ENCODE measurements at places on chromosomes 5 and 9. TPM values are rescaled to one million over a fixed set of nuclear protein-coding genes. Genes with fewer than 3 reads are reported as not detected.

- no peak overlapping the region for H3K27ac ChIP-seq
- no peak for DNase-seq
- H3K4me3 ChIP-seq, result no peak overlapping the region
- H3K4me1 ChIP-seq, result no peaks in the 10 kb centered on the region
- no peaks in the 10 kb centered on the region for H3K36me3 ChIP-seq
- no peaks in the 10 kb centered on the region for H3K27me3 ChIP-seq
Measured at GRCh38 chr9:134234687-134235359, 70.5 kb upstream of the RNU6ATAC start.

Gene SOX30
- 0.43 TPM for polyA plus RNA-seq

GRCh38 chr5:139664727-139665351 lies 16.7 kb downstream of the CXXC5 start:
- no peak overlapping the region for H3K4me3 ChIP-seq
- H3K4me1 ChIP-seq, result peaks cover 33% of the 10 kb centered on the region
- H3K27me3 ChIP-seq, result no peaks in the 10 kb centered on the region
- DNase-seq, result no peak
- H3K27ac ChIP-seq, result no peak overlapping the region

- no peak overlapping the region for H3K4me3 ChIP-seq
- H3K36me3 ChIP-seq, result no peaks in the 10 kb centered on the region
- no peak for DNase-seq
- no peaks in the 10 kb centered on the region for H3K27me3 ChIP-seq
- no peaks in the 10 kb centered on the region for H3K4me1 ChIP-seq
Measured at GRCh38 chr5:32842813-32843530, 131.9 kb downstream of the NPR3 start.

DNA sequence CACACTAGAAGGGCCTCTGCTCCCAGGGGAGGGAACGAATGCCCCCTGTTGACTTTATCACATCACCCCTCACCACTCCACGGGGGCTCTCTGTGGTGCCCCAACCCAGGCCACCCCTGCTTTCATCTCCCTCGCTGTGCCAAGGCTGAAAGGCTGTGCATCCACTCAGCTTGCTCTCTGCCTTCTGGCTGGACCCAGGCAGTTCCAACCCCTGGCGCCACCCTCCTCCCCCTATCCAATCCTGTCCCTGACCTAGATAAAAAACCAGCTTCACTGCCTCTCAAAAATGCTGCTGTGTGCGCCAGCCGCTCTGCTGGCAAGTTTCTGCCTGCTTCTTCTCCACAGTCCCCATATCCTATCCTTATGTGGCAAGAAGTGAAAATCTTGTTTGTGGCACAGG lies 22.4 kb upstream of the CORO2A start:
- H3K27me3 ChIP-seq, result no peaks in the 10 kb centered on the region
- DNase-seq, result no peak
- no peak overlapping the region for H3K4me3 ChIP-seq
- H3K27ac ChIP-seq, result no peak overlapping the region
- peaks cover 21% of the 10 kb centered on the region for H3K4me1 ChIP-seq

Gene PCDHA11
- polyA plus RNA-seq, result 11.6 TPM

GRCh38 chr5:108661024-108661423 lies 86.7 kb upstream of the FER start:
- no peak overlapping the region for H3K27ac ChIP-seq
- no peak for DNase-seq
- no peak overlapping the region for H3K4me3 ChIP-seq
- H3K36me3 ChIP-seq, result no peaks in the 10 kb centered on the region
- H3K4me1 ChIP-seq, result no peaks in the 10 kb centered on the region

GRCh38 chr5:89769975-89770374 lies 639.6 kb downstream of the CETN3 start:
- H3K4me1 ChIP-seq, result no peaks in the 10 kb centered on the region
- H3K27me3 ChIP-seq, result no peaks in the 10 kb centered on the region
- H3K4me3 ChIP-seq, result no peak overlapping the region
- DNase-seq, result no peak
- H3K36me3 ChIP-seq, result no peaks in the 10 kb centered on the region
- no peak overlapping the region for H3K27ac ChIP-seq

Gene HAVCR2
- 0.07 TPM for polyA plus RNA-seq

Gene IFNA13
- not detected for polyA plus RNA-seq

DNA sequence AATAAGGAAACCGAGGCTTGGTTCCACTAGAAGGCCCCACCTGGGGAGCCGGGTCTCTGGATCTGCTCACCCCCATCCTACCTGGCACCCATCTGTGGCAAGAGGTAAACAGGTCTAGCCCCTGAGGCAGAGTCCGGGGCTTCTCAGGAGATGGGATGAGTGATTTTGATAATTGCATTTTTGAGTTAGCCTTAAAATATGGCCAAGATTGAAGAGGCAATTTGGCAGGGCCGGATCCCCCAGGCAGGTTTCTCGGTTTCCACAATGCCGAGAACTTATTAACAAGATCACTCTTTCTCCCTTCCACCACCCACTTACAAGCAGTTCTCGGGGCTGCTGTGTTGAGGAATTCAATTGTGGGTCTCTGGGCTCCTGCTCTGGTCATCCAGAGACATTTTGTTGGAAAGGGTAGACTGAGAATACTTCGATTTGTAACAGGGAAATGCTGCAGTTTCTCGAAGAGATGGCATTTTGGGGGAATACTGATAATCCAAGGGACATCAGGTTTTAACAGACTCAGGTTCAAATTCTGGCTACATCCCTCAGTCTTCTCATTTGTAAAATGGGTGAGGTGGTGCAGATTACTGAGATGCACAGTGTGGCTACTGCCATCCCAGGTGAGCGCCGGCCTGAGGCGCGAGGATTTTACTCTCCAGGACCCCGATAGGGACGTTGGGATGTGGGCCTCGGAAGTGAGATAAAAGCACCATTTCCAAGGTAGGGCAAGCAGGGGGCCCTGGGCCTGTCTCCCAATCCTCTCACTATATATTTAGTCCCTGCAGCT lies 194.2 kb downstream of the CDK5RAP2 start:
- no peaks in the 10 kb centered on the region for H3K27me3 ChIP-seq
- no peak overlapping the region for H3K4me3 ChIP-seq
- H3K27ac ChIP-seq, result no peak overlapping the region
- no peak for DNase-seq
- no peaks in the 10 kb centered on the region for H3K4me1 ChIP-seq

- no peak overlapping the region for H3K4me3 ChIP-seq
- no peak overlapping the region for H3K27ac ChIP-seq
- no peaks in the 10 kb centered on the region for H3K36me3 ChIP-seq
- no peak for DNase-seq
- H3K4me1 ChIP-seq, result peaks cover 44% of the 10 kb centered on the region
- peaks cover 13% of the 10 kb centered on the region for H3K27me3 ChIP-seq
Measured at GRCh38 chr5:77987331-77987730, 211.2 kb upstream of the TBCA start.

Gene ZNF608
- polyA plus RNA-seq, result 20.0 TPM

Gene GALNT12
- 14.0 TPM for polyA plus RNA-seq

DNA sequence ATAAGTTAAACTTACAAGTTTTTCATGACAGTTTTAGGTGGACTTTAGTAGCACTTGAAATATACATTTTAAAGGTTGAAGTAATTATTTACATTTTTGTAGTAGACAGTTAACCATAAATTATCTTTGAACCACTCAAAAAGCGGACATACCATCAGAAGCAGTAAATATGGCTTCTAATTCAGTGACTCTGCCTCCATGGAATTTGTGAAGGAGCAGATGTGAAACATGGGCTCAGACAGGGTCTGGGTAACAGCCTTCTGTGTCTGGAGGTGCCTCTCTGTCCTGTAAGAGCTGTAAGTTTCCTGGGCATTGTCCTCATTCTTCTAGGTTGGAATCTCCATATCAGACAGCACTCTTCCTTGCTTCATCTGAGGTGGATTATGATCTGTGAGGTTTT lies 12.4 kb downstream of the RLN2 start:
- no peaks in the 10 kb centered on the region for H3K4me1 ChIP-seq
- H3K27me3 ChIP-seq, result no peaks in the 10 kb centered on the region
- H3K27ac ChIP-seq, result no peak overlapping the region
- H3K4me3 ChIP-seq, result no peak overlapping the region
- no peaks in the 10 kb centered on the region for H3K36me3 ChIP-seq

GRCh38 chr5:10528056-10528816 lies 35.6 kb upstream of the ANKRD33B start:
- H3K4me3 ChIP-seq, result no peak overlapping the region
- peak overlapping the region; percentile 26 for H3K27ac ChIP-seq
- 0 out of 2 replicates have a peak, but pooled peaks cover 3% of the 10 kb centered on the region for H3K4me1 ChIP-seq
- H3K36me3 ChIP-seq, result no peaks in the 10 kb centered on the region

DNA sequence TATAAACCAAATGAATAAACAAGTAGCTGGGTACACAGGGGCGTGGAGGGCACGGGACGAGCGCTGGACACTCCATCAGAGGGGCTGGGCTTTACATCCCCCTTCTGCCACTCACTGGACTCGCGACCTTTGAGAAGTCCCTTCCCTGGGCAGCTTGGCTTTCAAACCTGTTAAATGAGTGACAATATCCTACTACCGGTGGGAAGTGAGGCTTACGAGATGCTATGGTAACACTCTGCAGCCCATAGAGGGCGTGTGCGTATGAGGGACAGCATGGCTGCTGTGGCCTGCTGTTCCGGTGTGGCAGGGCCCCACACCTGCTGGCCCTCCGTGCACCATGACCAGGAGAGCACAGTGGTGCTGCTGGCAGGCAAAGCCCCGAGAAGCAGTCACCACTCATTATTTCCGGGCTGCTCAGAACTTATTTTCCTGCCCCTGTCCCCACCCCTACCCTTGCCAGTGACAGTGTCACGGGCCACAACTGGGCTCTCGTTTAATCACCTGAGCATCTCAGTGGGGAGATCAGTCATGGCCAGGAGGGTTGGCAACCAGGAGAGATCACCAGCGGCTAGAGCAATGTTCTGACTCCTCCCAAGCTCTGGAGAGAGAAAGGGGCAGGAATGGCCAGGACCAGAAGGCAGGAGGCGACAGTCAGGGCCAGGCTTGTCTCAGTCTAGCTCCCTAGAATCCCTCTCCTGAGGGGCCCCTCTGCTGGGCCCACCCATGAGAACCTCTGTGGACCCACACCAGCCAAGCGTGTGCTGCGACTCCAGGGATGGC lies 10.5 kb downstream of the CLTB start:
- H3K4me1 ChIP-seq, result no peaks in the 10 kb centered on the region
- no peak overlapping the region for H3K4me3 ChIP-seq
- no peaks in the 10 kb centered on the region for H3K27me3 ChIP-seq
- DNase-seq, result peak; percentile 86

DNA sequence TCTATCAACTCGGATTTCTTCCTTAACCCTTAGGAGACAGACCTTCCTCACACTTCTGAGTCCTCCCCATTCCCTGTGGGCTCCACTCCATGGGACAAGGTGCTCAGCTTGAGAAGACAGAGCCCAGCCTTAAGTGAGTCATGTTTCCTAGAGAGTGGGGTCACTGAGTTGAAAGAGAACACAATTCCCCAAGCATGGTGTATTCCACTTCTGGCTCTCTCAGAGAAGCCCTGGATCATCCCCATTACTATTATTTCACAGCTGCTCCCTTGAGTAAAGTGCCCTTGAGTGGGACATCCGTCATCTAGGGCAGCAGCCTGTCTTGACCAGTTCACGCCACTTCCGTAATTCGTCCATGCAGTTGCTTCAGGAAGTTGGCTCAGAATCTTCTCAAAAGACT lies 604.8 kb downstream of the BNC2 start:
- H3K27ac ChIP-seq, result no peak overlapping the region
- no peaks in the 10 kb centered on the region for H3K27me3 ChIP-seq
- H3K36me3 ChIP-seq, result no peaks in the 10 kb centered on the region
- no peak overlapping the region for H3K4me3 ChIP-seq

DNA sequence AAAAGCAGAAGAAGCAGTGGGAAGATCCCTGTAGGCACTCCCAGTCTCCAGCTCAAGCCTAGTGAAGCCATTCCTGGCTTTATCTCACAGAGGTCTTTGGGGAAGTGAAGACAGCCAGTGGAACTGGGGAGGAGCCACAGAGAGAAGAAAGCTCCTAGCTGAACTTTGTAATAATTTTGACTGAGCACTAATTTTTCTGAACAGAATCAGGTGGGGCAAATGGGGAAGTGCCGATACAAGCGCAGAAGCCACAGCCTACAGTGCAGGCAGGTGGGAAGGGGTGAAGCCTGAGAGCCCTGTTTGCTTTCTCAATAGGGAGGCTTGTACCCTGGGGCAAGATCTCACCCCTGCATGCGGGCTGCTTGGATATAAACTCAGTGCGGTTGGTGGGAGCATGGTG lies 48.4 kb upstream of the SNAPC3 start:
- H3K36me3 ChIP-seq, result no peaks in the 10 kb centered on the region
- no peak for DNase-seq
- H3K4me1 ChIP-seq, result no peaks in the 10 kb centered on the region
- no peak overlapping the region for H3K4me3 ChIP-seq
- no peaks in the 10 kb centered on the region for H3K27me3 ChIP-seq

- H3K4me3 ChIP-seq, result no peak overlapping the region
- DNase-seq, result peak; percentile 82
- H3K36me3 ChIP-seq, result no peaks in the 10 kb centered on the region
- no peaks in the 10 kb centered on the region for H3K27me3 ChIP-seq
- H3K27ac ChIP-seq, result no peak overlapping the region
Measured at GRCh38 chr9:13033959-13034693, 245.4 kb downstream of the MPDZ start.

Gene AKNA
- 11.2 TPM for polyA plus RNA-seq

DNA sequence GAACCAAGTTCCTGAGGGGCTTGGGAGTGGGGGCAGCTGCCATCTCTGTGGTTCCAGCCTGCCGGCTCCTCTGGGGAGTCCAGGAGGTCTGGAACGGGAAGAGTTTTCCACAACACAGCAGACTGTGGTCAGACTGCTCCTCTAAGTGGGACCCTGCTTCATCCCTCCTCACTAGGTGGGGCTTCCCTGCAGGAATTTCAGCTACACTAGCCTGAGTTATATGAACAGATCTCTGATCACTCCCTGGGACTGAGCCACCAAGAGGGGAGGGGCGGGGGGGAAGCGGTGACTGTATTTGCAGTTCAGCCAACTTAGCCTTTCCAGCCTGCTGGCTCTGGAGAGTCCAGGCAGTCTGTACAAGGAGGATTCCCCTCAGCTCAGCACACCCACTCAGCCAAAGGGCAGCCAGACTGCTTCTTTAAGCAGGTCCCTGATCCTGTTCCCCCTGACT lies 19.4 kb downstream of the DTWD2 start:
- no peaks in the 10 kb centered on the region for H3K27me3 ChIP-seq
- no peak overlapping the region for H3K4me3 ChIP-seq
- no peaks in the 10 kb centered on the region for H3K36me3 ChIP-seq
- H3K4me1 ChIP-seq, result no peaks in the 10 kb centered on the region

- H3K36me3 ChIP-seq, result no peaks in the 10 kb centered on the region
- no peaks in the 10 kb centered on the region for H3K27me3 ChIP-seq
- no peak overlapping the region for H3K4me3 ChIP-seq
- H3K4me1 ChIP-seq, result no peaks in the 10 kb centered on the region
Measured at GRCh38 chr5:143516249-143516648, 112.8 kb upstream of the NR3C1 start.

GRCh38 chr5:42811591-42812446 lies at the start of gene SELENOP:
SELENOP (minus strand) TSS chr5:42811892; CDS start chr5:42808353, 3,539 bp downstream.
- H3K36me3 ChIP-seq, result no peaks in the 10 kb centered on the region
- peaks cover 26% of the 10 kb centered on the region for H3K4me1 ChIP-seq

GRCh38 chr5:114702731-114703130 lies 340.9 kb downstream of the KCNN2 start:
- DNase-seq, result no peak
- H3K4me1 ChIP-seq, result 0 out of 2 replicates have a peak, but pooled peaks cover 3% of the 10 kb centered on the region
